ENCODE measurements at places on chromosomes 7 and 10.
A peak's percentile ranks its signal among the peaks of the same experiment; 100 is the strongest.

GRCh38 chr10:112005044-112005443 is 178.5 kb downstream of the GPAM start:
- DNase-seq = no peak

DNA sequence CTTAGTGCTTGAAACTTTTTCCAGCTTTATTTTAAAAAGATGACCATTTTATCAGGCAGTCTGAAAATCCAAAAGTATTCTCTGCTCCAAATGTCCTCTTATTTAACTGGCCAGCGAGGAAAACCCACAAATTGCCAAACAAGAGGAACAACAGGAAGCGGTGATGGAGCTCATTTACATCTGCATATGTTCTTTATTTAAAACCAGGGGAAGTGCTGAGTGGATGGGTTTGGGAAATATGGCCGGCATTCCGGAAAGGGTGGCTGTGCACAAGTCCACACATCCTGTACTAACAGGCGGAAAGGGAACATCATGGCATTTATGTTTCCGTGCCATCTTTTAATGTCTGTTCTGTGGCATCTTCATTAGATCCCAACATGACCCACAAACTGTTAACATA is 974.5 kb downstream of the LRMDA start:
- DNase-seq = no peak

GRCh38 chr7:7641129-7641663 is 644 bp downstream of the UMAD1 start:
- DNase-seq = no peak

- DNase-seq = no peak
Observed at GRCh38 chr7:13055732-13056368, 368.4 kb downstream of the ARL4A start.

DNA sequence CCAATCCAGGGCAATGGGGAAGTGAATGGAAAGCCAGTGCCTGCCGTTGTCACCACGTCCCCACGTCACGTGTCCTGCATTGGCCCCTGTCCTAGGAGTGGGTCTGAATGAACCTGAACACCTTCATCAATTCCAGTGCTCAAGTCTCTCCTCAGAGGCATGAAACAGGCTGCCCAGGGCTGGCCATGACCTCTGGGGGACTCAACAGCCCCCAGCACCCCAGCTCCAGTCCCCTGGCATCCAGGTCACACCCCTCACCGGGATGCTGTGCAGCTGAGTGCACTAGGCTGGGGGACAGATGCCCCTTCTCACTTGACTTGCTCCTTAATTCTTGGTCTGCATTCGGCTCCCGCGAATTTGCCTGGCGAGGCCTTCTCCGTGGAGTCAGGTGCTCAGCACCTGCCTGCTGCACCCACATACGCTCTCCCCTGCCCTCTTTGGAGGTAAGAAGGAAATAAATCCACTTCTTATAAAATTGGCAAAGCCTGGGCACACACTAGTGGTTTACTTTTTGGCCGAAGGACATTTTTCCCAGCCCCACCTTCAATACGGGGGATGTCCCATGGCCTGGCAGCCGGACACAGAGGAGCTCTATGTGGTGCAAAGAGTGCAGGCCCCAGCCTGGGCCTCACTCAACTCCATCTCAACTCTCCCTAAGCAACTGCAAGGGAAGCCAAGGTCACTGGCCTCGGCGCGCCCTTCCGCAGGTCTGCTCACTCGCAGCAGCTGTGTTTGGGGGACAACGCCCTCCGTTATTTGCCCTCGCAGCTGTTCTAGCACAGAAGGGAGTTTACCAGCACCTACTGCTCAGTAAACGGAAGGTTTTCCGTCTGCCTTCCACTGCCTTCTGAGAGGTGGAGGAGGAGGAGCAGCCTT is 77.6 kb upstream of the SHH start:
- DNase-seq = no peak

- DNase-seq = no peak
Observed at GRCh38 chr10:81303656-81304055, 571.3 kb upstream of the NRG3 start.

GRCh38 chr7:93147363-93147762 is 822 bp downstream of the SAMD9L start:
- peak; percentile 74 for DNase-seq

- peak; percentile 60 for DNase-seq
Observed at GRCh38 chr10:17453373-17454091, 863 bp downstream of the ST8SIA6 start.

- no peak for DNase-seq
Observed at GRCh38 chr7:37782166-37782565, 66.2 kb upstream of the NME8 start.

- no peak for DNase-seq
Observed at GRCh38 chr10:94397549-94398370, 4.6 kb upstream of the TBC1D12 start.

DNA sequence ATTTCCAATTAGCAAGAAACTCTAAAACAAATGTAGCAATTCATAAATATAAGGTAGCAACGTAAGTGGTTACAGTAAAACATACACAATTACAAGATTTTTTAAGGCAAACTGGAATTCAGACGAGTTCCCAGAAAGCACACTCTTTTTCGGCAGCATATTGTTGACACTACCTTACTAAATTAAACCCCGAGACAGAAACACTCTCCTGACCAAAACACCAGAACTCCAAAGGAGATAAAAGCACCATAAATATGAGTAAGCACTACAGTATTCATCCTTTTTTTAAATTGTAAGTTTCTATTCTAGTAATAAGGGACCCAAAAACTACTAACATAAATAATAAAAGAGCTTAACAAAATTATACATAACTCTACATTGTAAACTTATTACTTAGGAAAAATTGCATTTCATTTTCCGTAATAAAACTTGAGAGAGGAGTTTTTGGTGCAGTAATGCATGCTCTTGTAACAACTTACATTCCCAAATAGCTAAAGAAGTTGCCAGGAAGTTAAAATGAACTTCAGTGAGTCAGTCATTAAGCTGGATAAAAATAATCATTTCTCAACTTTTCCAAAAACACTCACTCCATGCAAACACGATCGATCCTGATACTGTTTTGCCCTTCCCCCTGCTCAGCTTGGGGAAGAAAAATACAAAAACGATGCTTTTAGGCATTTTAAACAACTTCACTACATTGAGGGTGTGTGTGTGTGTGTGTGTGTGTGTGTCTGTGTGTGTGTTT is 2.0 kb downstream of the PIP4K2A start:
- peak; percentile 79 for DNase-seq

GRCh38 chr7:74449809-74450397 is 3.8 kb upstream of the GTF2IRD1 start:
- DNase-seq = peak; percentile 72

- DNase-seq = no peak
Observed at GRCh38 chr10:117299435-117299834, 58.5 kb downstream of the SLC18A2 start.

DNA sequence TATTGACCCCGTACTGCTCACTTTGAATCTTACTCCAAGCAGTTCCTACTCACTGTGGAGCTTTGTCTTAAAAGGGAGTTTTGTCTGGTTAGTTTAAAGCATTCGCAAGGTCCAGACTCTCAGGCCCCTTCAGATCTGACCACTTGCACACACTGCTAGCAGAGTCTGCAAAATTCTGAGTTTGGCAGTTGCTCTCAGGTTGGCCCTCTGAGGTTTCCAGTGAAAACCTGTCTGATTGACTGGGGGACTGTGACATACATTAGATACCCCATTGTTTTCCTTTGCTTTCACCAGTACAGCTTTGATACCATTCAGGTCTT is 149.2 kb downstream of the XPNPEP1 start:
- no peak for DNase-seq

GRCh38 chr10:109374215-109374614 is 549.1 kb downstream of the XPNPEP1 start:
- no peak for DNase-seq

GRCh38 chr10:620417-620816 is 69.1 kb downstream of the DIP2C start:
- DNase-seq = no peak

DNA sequence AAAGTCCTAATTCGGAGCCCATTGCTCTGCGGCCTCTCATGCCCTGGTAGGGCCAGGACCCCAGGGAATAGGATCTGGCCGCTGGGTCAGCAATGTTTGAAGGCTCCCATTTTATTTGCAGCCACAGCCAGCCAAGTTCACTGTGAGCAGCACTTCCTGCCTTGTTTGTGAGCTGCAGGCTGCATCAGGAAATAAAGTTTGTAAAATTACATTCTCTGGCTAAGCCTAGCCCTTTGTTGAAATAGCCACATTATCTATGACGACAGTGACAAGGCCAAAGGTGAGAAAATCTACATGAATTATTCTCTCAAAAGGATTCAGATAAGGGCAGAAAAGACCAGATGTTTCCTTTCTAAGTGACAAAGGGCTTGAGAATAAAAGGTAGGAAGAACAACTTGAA is 23.7 kb upstream of the ITGB1 start:
- no peak for DNase-seq

All from hematopoietic multipotent progenitor cell treated with erythropoietin and hydrocortisone succinate and interleukin-3 and kit ligand, for 17 days (in vitro differentiated cells).